Chondrocyte (in vitro differentiated cells): ENCODE measurements at places on chromosomes 2 and 18. TPM values are rescaled to one million over a fixed set of nuclear protein-coding genes. Genes with fewer than 3 reads are reported as not detected.

- DNase-seq: no peak
Measured at GRCh38 chr18:51069885-51070284, 39.9 kb downstream of the SMAD4 start.

DNA sequence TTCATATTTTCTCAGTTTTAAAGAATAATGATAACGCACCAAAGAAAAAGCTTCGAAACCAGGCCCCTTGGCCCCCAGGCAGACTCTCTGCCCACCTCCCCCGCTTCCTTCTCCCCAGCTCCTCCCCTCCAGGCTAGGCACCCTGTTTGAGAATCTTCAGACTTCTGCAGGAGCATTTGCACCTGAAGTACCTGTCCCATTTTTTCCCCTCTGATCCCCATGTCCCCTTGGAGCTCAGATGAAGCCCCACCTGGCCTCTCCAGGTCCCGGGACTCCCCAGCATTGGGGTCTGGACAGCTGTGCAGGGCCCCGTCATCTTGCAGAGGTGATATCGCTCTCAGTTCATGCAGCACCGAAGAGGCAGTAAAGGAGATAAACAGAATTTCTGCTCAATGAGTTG, 35.5 kb upstream of the KLHL29 start:
- DNase-seq: no peak

DNA sequence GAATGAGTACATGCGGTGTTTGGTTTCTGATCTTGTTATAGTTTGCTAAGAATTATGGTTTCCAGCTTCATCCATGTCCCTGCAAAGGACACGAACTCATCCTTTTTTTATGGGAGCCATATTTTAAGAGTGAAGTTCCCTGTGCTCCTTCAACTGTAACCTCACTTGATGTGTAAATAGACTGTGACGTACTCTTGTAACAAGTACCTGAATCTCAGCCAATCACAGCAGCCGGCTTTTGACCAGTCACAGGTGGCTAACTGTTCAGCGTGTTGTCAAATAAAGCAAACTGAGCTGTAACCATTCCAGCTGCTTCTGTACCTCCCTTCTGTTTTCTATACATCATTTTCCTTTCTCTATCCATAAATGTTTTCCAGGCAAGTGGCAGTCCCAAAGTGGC, 774.3 kb upstream of the HS6ST1 start:
- DNase-seq: no peak

Gene ERFE
- total RNA-seq: 1.8 to 10.3 TPM (median 9.4 TPM) in 3 replicates

DNA sequence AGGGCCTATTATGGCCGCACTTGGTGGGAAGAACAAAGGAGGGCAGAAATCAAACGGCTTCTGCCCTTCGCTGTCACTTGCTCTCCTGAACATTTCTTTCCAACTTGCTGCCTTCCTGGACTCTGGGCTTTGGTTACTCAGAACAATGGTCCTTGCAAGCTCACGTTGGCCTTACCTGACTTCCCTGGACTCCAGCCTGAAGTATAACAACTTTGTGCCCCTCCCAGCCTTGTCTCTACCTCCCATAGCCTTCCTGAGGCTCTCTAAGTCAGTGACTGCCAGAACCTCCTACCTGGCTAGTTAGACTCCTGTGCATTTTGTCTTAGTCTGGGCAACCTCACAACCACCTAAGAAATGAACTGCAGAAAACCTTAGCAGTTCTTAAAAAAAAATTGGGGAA, 30.2 kb upstream of the ITPRID2 start:
- no peak for DNase-seq

- no peak for DNase-seq
Measured at GRCh38 chr18:30929718-30930117, 112.8 kb downstream of the DSC3 start.

- no peak for DNase-seq
Measured at GRCh38 chr2:24613154-24613814, 122.2 kb downstream of the NCOA1 start.
